ENCODE measurements at places on chromosomes 4 and X. TPM values are rescaled to one million over a fixed set of nuclear protein-coding genes. Genes with fewer than 3 reads are reported as not detected.

DNA sequence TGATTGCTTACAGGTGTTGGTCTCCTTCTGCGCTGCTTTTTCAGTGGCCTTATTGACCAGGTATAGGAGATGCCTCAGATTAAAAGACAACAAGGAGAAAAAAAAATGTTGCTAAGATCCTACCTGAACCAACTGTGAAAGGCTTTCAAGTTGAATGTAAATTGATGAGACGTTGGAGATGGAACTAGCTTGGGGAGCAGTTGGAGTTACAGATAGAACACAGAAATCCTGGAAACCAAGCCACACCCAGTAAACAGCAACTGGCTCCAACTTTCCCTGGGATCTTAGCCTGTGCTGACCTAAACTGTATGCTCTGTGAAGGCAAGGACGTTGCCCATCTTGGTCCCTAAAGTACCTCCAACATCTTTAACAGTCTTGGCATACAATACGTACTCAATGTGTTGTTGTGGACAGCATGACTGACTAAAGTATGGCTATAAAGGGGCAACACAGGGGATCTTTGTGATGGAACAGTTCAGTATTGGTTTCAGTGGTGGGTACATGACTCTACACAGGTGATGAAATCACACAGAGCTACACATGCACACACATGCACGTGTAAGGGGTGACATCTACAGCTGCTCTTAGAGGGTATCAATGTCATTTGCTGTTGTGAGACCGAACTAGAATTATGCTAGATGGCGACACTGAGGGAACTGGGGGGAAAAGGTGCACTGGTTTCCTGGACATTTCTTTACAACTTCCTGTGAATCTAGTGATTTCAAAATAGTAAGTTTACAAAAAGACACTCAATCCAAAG is 22.3 kb downstream of the GAB3 start:
- no peak for DNase-seq

GRCh38 chr4:64780664-64781063 is 371.4 kb upstream of the TECRL start:
- DNase-seq: no peak

Gene IL2
- total RNA-seq: 110 TPM

GRCh38 chr4:109432203-109432602 is 1.4 kb upstream of the SEC24B start:
- no peak for DNase-seq

GRCh38 chrX:46376246-46376885 is 168.9 kb downstream of the ZNF674 start:
- peak; percentile 2 for DNase-seq

DNA sequence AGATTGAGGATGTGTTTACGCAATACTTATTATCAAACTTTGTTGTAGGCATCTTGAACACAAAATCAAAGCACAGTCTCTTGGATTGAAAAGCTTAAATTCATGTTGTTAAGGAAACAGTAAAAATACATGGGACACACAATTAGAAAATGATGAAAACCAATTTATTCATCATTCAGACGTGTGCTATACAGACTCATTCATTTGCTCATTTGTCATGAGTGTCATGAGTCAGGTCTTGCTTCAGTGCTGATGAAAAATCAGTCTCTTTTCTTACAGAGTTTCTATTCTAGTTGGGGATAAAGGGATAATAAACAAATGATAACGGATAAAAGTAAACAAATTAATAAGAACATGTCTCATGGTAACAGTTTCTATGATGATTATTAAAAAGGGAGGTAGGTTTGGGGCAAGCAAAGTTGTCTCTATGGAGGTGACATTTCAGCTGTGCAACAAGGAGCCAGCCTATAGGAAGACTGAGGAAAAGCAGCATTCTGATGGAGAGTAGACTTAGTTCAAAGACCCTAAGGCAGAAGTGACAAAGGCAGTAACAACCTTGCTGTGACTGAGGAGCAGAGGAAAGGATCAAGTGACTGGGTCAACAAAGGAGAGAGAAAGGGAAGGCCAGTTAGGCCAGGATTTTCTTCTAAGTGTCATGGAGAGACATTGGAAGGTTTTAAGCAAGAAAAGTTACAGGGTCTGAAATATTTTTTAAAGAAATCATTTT is 224.0 kb upstream of the HHIP start:
- no peak for DNase-seq

- no peak for DNase-seq
These were observed 59.3 kb downstream of the AFM start for GRCh38 chr4:73540826-73541225.

Gene VCX3A
- total RNA-seq: not detected

Measured in activated naive CD4-positive, alpha-beta T cell treated with anti-CD3 and anti-CD28 coated beads, Interleukin-2, amount 50 U/mL, for 72 hours (primary cell).